Hepatocyte (in vitro differentiated cells): ENCODE measurements at places on chromosomes 12 and 14. TPM values are rescaled to one million over a fixed set of nuclear protein-coding genes. Genes with fewer than 3 reads are reported as not detected.

The MYO1H gene
- not detected in 2 replicates for total RNA-seq

The KRT82 gene
- total RNA-seq, result not detected in 2 replicates

The ANKS1B gene
- 0.40 and 2.2 TPM in 2 replicates for total RNA-seq

The TSPAN19 gene
- not detected in 2 replicates for total RNA-seq

The OAS1 gene
- total RNA-seq, result 25.0 and 34.9 TPM in 2 replicates
